ENCODE measurements at places on chromosomes 2 and 18. TPM values are rescaled to one million over a fixed set of nuclear protein-coding genes. Genes with fewer than 3 reads are reported as not detected.

GPR45 gene
- total RNA-seq, result not detected

MC2R gene
- total RNA-seq, result not detected

LOXL3 gene
- total RNA-seq, result 2.8 TPM

STK39 gene
- 0.92 TPM for total RNA-seq

CEBPZ gene
- total RNA-seq, result 25.6 TPM

C2orf78 gene
- not detected for total RNA-seq

EVA1A gene
- total RNA-seq, result 45.7 TPM

ANKRD23 gene
- 4.2 TPM for total RNA-seq

PJVK gene
- total RNA-seq, result 0.70 TPM

STARD6 gene
- total RNA-seq, result not detected

TUBA3E gene
- not detected for total RNA-seq

DSG1 gene
- total RNA-seq, result 2.9 TPM

ADD2 gene
- total RNA-seq, result 0.08 TPM

REG3A gene
- total RNA-seq, result not detected

C2orf72 gene
- total RNA-seq, result 74.8 TPM

BARD1 gene
- total RNA-seq, result 3.8 TPM

DES gene
- 50.0 TPM for total RNA-seq
